ENCODE measurements at places on chromosomes 4 and X.
A peak's percentile ranks its signal among the peaks of the same experiment; 100 is the strongest.

DNA sequence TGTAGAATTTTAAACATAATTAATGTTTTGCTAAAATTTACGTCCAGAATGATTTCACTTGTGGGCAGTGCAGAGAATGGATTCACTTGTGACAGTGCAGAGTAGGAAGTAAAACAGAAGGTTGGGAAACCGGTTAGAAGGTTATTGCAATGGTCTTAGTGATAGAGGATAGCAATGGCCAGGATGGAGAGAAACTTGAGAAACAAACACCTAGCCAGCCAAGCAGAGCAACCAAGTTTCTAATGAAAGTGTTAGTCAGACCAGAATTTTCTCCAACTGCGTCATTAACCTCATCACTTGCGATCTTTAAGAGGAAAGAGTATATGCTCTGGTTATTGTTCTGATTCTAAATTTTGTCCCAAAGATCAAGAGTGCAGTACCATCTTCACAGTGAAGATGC, 50.0 kb upstream of the TBC1D9 start:
- DNase-seq = no peak

DNA sequence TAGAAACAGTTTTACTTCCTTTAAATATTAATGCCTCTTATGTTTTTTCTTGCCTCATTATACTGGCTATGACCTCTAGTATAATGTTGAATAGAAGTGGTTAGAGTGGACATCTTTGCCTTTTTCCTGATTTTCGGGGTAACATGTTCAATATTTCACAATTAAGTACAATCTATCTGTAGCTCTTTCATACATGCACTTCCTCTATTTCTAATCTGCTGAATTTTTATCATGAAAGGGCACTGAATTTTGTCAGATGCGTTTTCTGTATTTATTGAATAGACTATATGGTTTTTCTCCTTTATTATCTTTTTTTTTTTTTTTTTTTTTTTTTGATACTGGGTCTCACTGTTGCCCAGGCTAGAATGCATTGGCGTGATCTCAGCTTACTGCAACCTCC, 29.0 kb downstream of the MECP2 start:
- DNase-seq = no peak

DNA sequence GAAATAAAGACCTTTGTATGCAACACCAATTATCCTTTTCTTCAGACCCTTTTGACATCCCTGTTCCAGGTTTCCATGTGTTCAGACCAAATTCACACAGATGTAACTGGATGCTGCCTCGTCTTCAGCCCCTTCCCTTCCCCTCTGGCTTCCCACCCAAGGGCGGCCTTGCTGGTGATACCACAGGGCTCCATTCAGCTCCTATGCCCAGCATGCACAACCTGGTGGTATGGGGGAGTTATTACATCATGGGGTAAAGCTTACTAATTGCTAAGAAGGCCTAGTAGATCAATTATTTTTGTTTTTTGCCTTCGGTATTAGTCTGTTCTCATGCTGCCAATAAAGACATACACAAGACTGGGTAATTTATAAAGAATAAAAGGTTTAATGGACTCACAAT, 317.0 kb upstream of the CXXC4 start:
- DNase-seq = no peak

DNA sequence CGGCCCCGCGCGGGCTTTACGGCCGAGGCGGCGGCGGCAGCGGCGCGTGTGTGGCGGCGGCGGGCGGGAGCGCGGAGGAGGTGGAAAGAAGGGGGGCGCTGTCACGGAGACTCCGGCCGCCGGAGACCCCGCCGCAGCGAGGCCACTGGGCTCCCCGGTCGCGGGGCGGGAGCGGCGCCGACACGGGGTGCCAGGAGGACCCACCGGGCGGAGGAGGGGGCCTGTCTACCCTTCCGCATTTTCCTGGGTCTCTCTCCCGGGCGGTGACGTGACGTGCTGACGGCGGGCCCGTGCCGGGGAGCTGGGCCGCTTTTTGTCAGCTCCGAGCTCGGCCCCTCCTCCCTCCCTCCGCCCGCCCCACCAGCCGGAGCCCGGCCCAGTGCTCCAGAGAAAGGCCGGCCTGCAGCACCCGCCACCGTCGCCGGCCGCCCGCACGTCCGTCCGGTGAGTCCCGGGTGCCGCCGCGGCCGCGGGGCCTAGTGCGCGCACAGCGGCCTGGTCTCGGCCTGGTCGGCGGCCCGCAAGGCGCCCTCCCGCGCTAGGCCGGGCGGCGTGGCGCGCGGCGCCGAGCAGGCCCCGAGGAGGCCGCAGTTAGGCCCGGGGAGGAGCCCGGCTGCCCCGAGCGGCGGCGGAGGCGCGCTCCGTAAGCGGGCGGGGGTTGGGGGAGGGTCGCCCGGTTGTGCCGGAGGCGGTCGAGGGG, at the start of gene ZFX:
Gene ZFX, plus strand, starts transcription at position 379 of the 700 bp plus-strand sequence. CDS start 23,014 bp downstream, outside the sequence.
- DNase-seq = peak; percentile 72

- no peak for DNase-seq
Measured at GRCh38 chr4:151403656-151404055, 5.3 kb upstream of the FHIP1A start.

GRCh38 chr4:48499551-48500066, 9.6 kb downstream of the ZAR1 start:
- DNase-seq = no peak

GRCh38 chr4:148164557-148164956, 277.7 kb downstream of the NR3C2 start:
- DNase-seq = no peak

DNA sequence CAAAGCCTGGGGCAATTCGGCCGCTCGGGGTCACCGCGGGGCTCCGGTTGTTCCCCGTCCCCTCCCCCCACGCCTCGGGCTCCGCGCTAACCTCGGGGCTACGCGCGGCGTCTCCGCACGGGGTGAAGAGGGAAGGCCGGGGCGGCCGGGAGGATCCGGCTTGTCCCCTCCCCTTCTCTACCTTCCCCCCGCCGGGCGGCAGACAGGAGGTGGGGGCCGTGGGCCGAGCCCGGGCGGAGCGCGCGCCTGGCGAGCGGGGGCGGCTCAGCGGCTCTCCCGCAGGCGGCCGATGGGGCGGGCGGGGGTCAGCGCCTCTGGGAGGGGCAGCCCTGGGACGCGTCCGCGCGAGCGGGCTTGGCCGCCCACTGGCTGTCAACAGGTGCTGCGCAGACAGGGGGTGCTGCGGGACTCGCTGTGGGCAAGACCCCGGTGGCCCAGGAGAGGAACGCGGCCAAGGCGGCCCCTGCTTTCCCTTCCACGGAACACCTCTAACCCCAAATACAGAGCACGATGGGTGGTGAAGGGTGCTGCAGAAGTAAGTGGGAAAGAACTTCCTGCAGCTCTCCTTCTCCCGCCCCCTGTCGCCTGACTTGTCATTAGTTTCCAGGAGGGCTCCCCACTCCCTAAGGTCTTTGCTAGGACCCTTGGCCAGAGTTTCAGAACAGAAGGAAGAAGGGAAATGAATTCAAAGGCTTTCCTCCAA, at the start of gene PDGFC:
Gene PDGFC, minus strand, starts transcription at position 124 of the 703 bp plus-strand sequence. CDS start 896 bp downstream, outside the sequence.
- no peak for DNase-seq

- no peak for DNase-seq
Measured at GRCh38 chrX:85052636-85053343, 49.1 kb downstream of the APOOL start.

GRCh38 chr4:6229095-6229494, 28.7 kb upstream of the JAKMIP1 start:
- no peak for DNase-seq

DNA sequence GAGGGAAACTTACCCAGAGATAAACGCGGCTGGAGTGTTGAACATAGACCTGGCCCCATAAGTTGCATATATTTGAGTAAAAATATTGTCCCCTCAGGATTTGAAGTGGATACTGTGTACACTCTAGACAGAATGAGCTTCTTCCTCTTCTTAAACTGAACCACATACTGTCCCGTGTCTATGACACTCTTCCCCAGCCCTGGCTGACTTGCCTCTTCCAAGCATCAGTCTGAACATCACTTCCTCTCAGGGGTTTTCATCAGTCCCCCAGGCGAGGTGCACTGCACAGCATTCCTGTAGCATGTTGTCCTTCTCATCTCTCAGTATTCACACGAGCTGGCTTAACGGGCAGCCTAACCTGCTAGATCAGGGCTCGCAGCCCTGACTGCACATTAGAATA, 80.5 kb upstream of the TMEM150C start:
- no peak for DNase-seq

GRCh38 chr4:107243141-107243781, 207.1 kb upstream of the DKK2 start:
- DNase-seq = no peak

DNA sequence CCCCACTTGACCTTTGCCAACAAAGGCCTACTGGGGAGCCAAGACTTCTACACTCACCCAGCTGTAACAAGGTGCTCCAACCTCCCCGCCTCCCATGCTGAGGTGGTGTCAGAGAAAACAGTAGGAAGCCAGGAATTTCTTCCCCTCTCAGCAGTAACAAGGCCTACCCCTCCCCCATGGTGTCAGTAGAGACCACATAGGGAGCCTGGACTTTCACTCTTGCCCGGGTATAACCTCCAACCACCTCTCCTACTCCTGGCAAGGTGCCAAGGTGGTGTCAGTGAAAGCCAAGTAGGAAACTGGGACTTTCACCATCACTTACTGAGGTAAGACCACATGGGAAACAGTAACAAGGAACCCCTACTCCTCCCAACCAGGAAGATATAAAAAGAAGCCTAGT, 93.1 kb downstream of the SLC16A2 start:
- DNase-seq = no peak
